Right ventricle myocardium superior (tissue), 1 donor: ENCODE measurements at places on chromosomes 2 and 18. TPM values are rescaled to one million over a fixed set of nuclear protein-coding genes. Genes with fewer than 3 reads are reported as not detected.

GRCh38 chr2:108833219-108833618 lies 46.6 kb downstream of the CCDC138 start:
- DNase-seq: no peak

DNA sequence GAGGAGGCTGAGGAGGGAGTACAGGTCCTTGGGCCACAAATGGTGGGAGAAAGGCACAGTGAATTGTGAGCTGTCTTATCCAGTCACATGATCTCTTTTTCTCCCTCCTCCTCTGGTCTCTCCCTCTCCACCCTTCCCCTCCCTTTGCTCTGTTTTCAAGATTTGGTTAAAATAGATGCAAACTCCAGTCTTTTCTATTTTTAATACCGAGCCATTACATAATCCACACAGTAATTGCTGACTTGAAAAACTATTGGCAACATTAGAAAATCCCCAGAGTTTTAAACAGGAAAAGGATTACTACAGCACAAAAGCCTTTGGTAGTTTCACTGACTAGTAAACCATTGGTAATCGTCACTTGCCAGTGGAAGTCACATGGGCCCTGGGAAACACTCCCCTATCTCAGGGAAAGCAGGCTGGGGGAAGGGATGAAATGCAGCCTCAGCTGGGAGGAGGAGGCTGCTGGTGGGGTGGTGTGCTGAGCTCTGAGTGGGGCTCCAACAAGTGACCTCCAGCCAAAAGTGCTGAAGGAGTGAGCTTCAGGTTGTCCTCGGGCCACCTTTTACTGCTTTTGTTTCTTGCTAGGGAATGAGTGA lies 57.4 kb upstream of the PCBP1 start:
- DNase-seq: peak; percentile 61

GRCh38 chr2:55236992-55237543 lies 4.6 kb downstream of the RPS27A start:
- DNase-seq: no peak

MYL1 gene
- not detected for total RNA-seq

- DNase-seq: no peak
These were observed 18.7 kb upstream of the ASPRV1 start for GRCh38 chr2:69979902-69980807.

- no peak for DNase-seq
These were observed 18.6 kb upstream of the IL18R1 start for GRCh38 chr2:102337012-102337411.

DNA sequence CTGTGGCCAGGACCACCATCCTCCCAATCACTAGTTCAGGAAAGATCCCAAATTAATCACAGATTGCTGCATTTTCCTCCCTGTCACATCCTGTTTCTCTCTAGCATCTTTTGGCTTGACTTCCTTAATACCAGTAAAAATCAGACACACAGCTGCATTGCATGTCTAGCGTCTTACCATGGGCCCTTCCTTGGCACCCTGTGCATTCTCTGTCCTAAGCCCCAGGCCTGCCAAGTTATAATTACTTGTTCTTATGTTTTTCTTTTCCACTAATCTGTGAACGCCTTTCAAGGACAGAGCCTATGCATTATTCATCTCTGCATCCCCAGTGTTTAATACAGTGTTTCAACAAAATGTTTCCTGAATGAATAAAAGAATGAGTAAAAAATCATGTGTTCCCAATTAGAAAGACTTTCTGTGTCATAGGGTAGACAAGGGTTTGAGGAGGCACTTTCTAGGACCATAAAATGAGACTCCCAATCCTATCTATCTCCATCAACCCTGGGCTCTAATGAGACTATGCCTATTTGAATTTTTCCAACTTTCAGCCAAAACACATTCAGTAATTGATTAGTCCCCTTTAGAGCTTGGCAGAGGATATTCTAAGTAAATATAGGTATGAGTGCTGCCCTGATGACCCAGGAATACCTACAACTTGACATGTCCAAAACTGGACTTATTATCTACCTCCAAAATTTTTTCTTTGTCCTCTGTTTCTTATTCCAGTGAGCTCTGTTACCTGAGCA lies 10.3 kb upstream of the NT5C1B start:
- no peak for DNase-seq

ANKRD29 gene
- 7.0 TPM for total RNA-seq

- no peak for DNase-seq
These were observed 86.6 kb downstream of the EPHA4 start for GRCh38 chr2:221485503-221485870.

- no peak for DNase-seq
These were observed 97.1 kb downstream of the TEX51 start for GRCh38 chr2:126995621-126996377.

DNA sequence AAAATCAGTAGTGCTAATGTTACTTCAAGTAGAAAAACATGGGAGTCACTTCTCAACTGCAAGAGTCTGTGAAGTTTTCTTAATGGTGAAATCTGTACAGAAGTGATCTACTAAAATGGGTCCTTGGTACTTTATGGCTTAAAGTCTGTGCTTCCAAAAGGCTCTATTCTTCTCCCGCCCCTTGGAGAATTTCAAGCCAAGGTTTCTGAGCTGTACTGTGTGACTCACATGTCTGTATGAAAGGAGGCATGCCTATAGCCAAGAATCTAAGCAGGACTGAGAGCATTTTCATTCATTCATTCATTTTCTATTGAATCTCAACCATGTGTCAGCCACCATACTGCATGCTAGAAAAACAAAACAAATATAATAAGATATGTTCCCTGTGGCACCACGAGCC lies 19.8 kb upstream of the DDX18 start:
- no peak for DNase-seq

NDC80 gene
- total RNA-seq: 0.27 TPM

DNA sequence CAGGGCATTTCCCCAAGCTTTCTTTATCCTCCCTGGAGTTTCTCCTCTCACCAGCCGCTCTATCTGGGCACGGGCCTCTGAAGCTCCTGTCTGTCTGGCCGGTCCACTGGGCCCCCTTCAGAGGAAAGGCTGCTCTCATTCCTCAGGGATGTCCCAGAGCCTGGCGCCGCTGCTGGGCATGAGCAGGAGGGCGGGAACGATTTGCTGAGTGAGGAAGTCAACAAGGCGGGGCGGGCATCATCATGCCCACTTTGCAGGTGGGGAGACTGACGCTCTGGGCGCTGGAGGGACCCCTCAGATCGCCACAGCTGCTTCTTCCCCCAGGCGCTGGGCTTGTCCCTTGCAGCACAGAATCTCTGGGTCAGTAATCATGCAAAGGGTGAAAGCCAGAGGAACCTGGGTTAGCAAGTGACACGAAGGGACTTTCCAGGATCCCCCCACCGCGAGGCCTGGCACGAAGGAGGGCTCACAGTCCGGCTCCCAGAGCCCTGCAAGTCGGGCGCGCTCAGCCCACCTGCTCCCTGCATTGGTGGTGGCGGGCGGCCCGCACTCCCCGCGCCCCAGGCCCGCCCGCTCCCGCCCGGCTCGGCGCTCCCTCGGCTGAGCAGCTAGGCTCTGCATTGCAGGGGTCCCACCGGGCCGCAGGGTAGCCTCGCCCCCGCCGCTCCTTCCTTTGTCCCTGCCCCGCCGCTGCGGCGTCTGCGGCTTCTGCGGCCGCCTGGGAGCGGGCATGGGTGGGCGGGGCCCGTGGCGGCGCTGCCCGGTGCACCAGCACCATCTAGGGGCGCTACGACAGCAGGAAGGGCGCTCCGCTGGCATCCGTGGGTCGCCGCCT lies 157.8 kb downstream of the CYRIA start:
- peak; percentile 50 for DNase-seq

DNA sequence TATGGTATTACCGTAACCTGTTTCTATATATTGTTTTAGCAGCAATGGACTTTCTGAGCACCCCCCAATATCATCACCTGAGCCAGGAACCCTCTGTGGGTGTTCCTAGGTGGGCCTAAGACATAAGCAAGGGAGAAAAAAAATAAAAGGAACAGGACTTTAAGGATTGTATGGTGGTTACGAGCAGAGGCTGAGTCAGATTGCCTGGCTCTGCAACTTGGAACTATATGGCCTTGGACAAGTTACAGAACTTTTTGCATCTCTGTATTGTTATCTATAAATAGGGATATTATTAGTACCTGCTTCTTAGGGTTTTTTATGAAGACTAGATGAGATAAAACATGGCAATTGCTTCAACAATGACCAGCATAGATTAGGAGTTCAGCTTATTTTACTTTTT lies 34.9 kb downstream of the MFSD6 start:
- DNase-seq: no peak

GPR45 gene
- not detected for total RNA-seq

- DNase-seq: no peak
These were observed 132.9 kb downstream of the CDH2 start for GRCh38 chr18:28044036-28044435.

DNA sequence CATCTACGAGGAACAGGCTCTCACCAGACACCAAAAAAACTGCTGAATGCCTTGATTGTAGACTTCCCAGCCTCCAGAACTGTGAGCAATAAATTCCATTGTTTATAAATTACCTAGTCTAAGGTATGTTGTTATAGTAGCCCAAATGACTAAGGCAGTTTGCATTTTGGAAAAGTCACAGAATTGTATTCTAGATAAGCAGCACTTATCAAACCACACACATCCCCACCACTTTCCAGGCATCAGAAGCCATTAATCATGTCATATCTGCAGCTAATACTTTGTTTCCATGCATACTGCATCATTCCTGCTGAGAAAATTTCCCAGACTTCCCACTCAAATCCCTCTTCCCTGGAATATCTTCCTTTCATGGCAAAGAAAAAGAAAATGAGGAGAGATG lies 187.2 kb downstream of the INO80D start:
- DNase-seq: no peak

GRCh38 chr18:44895176-44895798 lies 214.6 kb downstream of the SETBP1 start:
- DNase-seq: peak; percentile 46

DNA sequence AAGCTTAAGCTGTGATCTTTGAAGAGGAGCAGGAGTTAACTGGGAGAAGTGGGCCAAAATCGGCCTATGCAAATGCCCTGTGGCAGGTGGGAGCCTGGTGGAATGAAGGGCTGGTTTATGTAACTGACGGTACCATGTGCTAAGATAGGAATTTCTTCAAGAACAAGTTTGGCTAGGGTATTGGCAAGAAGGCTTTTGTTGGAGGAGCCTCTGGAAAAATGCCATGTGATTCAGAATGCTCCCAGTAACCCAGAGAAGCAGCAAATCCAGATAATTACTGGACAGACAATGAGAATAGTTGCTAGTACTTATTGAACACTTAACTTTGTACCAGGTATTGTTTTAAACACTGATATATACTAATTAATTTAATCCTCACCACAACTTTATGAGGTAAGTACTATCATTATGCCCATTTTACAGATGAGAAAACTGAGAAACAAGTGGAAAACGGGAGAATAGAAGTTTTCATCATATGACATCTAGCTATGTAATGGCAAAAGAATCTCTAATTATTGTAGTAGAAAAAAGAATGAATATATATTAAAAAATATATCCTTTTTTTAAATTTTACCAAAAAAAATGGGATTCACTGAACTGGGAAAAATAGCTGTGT lies 9.1 kb upstream of the FAM124B start:
- DNase-seq: no peak

DNA sequence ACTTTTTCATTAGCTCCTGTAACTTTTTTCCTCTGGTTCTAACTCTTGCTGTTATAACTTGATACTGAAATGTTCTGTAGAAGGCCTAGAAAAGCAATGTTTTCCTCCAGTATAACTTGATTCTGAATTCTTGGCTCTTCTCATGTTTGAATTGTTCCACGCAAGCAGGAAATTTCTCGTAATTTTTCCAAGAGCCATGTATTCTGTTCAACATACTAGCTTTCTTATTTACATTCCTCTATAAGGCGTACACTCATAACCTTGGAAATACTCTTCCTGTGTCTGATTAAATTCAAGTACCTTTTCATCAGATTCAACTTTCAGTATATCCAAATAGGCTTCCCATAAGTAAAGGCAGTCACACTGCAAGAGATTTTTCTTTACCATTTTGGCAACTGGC lies 109.1 kb downstream of the SMAD2 start:
- no peak for DNase-seq

TWSG1 gene
- 8.6 TPM for total RNA-seq

GRCh38 chr2:136113209-136113971 lies 4.6 kb downstream of the CXCR4 start:
- no peak for DNase-seq

DNA sequence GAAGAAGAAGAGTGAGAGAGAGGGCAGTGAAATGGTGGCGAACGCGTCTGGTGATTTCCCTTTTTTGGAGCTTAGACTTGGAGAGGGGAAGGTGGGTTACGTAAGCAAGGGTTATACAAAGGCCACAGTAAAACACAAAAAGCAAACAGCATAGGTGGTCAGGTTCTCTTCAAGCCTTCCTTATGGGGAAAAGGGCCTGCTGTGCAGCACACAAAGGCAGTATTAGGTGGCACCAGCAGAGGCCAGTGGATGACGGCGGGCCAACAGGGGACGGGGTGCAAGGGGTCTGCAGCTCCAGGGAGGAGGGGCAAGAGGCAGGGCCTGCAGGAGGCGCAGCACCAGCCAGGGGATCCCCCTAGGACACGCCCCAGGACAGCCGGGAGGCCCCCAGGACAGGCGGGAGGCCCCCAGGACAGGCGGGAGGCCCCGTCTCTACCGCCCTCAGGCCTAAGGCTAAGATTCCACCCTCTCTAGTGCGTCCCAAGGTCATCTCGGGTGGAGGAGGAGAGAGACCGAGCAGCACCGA lies 32.6 kb upstream of the NPC1 start:
- no peak for DNase-seq

GRCh38 chr2:128357506-128358370 lies 39.1 kb upstream of the HS6ST1 start:
- no peak for DNase-seq

PAX3 gene
- not detected for total RNA-seq

DNA sequence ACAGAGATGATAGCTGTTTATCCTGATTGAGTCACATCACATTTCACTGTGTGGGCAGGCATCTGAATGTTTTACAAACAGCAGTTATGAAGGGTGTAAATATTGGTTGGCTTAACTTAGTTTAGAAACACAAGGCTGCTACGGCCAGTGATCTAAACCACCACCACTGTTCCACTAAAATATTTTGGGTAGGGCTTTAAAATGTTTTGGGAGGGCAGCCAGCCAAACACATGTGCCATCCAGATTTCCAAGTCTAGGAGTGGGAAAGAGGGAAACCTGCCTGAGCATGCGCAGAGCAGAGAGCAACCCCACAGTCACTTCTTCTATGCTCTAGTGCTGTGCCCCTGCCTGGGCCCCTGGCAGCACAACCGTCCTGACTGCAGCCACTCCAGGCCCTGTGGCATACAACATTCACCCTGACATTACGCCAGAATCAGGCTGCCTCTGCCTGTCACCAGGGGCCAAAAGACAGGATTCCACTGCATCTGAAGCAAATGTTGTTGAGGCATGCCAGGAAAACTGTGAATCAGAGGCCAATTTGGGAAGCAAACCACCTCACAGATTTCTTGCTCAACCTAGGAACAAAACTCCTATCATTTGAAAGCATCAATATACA lies 74.8 kb upstream of the COL5A2 start:
- DNase-seq: peak; percentile 58

GRCh38 chr2:222303045-222303827 lies 4.4 kb upstream of the PAX3 start:
- no peak for DNase-seq
